ENCODE measurements at places on chromosomes 2 and 18.

DNA sequence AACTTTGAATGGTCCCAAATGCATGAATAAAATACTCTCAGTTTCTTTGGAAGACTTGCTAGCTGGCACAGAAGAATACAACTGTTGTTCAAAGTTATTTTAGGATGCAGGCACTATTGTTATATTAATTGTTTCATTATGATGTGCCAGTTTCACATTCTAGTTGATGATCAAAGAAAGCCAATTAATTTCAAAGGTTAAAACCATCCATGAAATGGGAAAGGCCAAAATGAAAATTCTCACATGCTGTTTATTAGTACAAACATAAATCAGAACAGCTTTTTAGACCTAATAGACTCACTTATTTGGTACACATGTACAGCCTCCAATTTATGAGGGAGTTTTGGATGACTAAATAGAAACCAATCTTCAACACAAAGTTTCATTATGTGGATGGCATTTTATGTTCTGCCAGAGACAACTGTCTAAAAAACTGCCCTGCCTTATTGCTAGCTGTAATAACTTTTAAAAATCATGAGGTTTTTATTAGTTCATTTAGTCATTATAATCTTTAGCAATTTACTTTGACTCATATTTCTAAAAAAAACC, 42.2 kb downstream of the RFTN2 start:
- no peak for DNase-seq

GRCh38 chr2:1631292-1632001, 112.9 kb downstream of the PXDN start:
- no peak for DNase-seq

DNA sequence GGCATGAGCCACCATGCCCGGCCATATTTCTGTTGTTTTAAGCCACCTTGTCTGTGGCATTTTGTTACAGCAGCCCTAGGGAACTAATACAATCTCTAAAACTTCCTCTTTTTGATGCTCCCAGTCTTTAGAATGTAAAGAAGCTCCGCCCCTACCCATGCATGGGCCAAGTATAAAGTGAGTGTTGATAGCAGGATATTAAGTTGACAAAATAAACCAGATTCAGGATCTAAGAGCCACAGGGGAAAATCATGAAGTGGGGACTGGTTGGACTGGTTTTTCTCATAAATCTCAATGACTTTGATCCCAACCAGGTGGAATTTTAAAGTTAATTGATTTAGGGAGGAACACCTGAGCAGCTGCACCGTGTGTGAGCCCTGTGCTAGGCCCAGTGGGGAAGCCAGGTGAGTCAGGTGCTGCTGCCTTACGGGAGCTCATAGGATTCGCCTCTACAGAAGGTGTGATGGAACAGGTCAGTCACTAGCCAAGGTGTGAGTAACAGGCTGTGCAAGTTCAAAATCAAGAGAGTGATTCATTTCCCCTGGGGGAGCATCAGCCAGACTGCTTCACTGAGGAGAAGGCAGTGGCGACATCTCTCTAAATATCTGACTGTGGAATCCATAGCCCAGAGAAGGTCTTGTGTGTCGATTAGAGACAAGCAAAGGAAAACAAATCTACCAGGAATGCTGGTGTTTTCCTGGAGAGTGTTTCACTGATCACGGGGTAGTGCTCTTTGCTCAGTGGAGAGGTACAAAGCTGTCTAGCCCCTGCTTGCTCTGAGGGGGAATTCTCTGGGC, 63.0 kb upstream of the MSH2 start:
- DNase-seq: no peak

DNA sequence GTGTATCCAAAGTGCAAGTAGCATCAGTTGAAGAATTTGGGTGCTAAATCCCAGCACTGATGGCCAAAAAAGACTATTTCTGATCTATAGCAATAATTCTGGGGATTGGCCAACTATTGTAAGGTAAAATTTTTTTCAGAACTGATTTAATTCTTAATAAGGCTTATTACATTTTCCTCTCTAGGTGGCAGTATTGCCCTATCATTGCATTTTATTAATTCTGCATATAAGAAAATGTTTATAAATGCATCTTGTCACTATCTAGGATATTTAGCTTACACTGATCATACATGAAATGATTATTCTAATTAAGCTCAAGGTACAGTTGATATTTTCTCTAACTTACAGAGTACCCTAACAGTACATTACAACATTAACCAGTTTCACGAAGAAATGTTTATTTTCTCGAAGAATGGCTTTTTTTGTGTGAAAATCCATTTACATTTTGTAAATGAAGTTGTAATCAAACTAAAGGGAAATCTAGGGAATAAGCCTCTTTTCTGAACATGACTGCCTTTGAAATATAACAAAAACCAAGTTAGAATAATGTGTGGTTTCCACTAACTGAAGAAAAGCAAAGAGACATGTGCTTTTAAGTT, 11.0 kb downstream of the TTN start:
- DNase-seq: no peak

GRCh38 chr2:130786076-130786475, 30.7 kb downstream of the AMER3 start:
- no peak for DNase-seq

DNA sequence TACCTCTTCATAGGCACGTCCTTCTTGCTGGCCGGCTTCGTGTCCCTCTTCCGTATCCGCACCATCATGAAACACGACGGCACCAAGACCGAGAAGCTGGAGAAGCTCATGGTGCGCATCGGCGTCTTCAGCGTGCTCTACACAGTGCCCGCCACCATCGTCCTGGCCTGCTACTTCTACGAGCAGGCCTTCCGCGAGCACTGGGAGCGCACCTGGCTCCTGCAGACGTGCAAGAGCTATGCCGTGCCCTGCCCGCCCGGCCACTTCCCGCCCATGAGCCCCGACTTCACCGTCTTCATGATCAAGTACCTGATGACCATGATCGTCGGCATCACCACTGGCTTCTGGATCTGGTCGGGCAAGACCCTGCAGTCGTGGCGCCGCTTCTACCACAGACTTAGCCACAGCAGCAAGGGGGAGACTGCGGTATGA, 2.3 kb downstream of the FZD7 start:
- DNase-seq: no peak

DNA sequence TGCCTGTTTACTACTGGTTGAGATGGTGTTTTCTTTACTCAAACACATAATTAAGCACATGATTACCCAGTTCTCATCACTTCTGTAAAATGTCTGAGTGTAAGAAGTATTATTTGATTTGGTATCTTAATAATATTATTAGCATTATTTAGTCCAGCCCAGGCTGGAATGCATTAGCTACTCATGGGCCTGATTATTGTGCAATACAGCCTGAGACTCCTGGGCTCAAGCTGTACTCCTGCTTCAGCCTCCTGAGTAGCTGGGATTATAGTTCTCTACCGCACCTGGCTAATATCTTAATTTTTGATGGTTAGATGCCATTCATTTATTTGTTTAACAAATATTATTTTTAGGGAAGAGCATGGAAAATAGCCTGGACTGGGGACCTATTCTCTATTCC, 197.6 kb upstream of the MC4R start:
- DNase-seq: no peak

All from activated T-helper 1 cell treated with anti-CD3 and anti-CD28 coated beads, Interleukin-12 subunit alpha, Interleukin-12 subunit beta, Interleukin-2, Interleukin-4 antibody, amounts not matched to agents 30 ng/mL and 10 ng/mL and 1 ng/mL, durations not matched to agents 14 hours and 24 hours and 36 hours (primary cell).